Pons (tissue), 1 donor: ENCODE measurements at places on chromosomes 13 and 19.
A peak's percentile ranks its signal among the peaks of the same experiment; 100 is the strongest.

DNA sequence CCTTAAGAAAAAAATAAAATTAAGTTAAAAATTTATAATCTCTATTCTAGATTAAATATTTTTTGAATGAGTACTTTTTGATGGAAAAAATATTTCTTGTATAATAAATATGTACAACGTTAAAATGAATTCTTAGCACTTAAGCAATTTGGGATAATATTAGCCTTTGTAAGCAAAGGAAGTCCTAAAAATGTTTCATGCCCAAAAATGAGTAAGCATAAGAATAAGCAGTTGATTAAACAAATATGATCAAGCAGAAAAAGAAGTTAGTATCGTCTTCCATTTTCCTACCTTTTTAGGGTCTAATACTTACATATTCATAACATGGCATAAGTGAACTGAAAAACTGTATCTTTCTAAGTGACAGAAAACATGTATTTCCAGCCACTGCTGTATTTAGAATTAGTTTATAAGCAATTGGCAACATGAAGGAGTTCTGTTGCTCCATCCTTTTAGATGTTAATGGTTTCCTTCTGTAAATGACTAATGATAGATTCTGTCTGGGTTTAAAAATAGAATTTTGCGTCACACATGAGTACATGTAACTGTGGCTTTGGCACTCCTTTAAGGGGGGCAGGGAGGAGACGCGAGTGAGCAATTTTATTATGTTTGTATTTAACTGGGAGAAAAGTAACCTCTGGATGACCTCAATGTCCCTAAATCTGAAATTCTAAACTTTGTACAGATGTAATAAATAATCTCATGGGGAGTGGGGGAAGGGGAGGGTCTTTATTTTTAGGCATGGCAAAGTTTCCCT, 237.4 kb downstream of the RGCC start:
- DNase-seq: no peak

DNA sequence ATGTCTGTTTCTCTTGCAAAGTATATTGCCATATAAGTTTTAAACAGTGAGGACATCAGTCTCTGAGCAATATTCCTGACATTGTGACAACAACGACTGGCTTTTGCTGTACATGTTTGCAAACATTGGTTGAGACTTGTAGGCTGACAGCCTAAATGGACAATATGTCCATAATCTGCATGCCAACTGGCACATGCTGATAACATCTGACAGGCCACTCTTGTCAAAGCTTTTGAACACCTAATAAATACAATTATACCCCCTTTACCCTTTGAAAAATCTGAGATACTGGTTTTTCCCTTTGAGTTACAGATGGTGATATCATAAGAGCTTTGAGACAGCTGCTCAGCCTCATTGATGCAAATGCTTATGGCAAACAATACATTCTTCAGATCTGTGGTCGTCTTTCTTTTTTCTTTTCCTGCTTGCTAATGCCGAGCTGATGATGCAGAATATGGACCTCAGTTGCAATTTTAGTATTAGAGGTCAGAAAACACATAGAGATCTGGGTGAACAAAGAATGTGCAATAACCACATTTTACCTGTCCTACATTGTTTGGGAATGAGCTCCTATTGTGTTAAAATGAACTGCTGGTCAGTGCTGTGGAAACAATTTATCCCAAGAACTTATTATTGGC, 114.9 kb downstream of the RFC3 start:
- no peak for DNase-seq

- DNase-seq: peak; percentile 53
Observed at GRCh38 chr13:25217023-25217885, 45.2 kb upstream of the AMER2 start.

- no peak for DNase-seq
Observed at GRCh38 chr13:28067491-28067890, 32.9 kb downstream of the FLT3 start.

DNA sequence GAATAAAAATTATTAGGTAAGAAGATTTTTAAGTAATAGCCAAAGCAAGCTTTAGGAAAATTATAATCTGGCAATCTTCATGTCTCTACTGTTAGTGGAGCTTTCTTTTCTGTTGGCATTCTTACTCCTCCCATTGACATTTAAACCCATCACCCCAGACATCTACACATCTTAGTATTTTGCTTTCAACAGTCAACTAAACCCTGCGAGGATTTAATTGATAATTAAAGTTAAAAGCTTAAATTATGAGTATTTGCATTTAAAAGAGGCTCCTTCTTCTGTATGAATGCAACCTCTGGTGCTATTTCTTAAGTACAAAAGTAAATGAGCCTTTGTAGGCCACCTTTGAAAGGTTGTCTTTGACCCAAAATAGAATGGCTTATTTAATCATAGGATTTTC, 148.1 kb downstream of the DACH1 start:
- no peak for DNase-seq

DNA sequence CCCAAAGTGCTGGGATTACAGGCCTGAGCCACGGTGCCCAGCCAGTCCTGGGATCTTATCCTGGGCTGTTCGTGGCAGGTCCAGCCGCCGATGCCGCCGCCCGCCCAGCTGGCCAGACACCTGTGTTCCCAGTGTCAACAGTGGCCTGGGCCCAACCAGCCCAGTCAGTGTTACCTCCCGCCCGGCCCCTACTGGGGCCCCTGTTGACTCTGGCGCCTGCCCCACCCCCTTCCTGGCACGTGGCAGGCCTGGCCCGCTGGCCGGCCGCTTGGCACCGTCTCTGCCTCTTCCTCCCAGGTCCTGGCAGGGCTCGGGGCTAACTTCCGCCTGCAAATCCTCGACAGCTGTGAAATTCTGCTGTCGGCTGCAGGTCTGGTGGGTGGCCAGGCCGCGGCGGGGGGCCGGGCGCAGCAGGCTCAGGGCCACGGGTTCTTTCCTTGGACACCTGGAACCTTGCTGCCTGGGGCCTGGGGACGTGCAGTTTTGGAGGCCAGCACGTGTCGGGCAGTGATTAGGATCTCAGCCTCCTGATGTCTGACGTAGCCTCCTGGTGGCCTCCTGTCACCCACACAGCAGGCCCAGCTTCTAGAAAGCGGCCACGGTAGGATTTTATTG, 9.1 kb downstream of the ARID3A start:
- peak; percentile 69 for DNase-seq

GRCh38 chr19:3599776-3600187, 6.9 kb downstream of the TBXA2R start:
- no peak for DNase-seq

DNA sequence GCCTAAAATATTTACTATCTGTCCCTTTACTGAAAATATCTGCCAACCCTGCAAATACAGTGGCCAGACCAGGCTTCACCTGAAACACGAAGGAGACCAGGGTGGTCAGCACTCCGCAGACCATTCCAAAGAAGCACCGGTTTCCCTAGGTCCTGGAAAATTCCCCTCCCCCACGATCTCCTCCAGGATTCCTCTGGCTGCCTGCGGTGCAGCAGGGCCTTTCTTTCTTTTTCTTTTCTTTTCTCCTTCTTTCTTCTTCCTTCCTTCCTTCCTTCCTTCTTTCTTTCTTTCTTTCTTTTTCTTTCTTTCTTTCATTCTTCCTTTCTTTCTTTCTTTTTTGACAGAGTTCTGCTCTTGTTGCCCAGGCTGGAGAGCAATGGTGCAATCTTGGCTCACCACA, 152.7 kb downstream of the USP12 start:
- no peak for DNase-seq

- DNase-seq: no peak
Observed at GRCh38 chr19:55304980-55305379, 20.2 kb downstream of the TMEM150B start.

- DNase-seq: no peak
Observed at GRCh38 chr13:33311040-33311439, 25.5 kb upstream of the STARD13 start.

GRCh38 chr13:48873081-48873480, 102.6 kb upstream of the FNDC3A start:
- DNase-seq: no peak

- peak; percentile 31 for DNase-seq
Observed at GRCh38 chr13:28470296-28470695, 24.6 kb downstream of the FLT1 start.

GRCh38 chr13:24184265-24184841, 23.8 kb downstream of the SPATA13 start:
- DNase-seq: no peak

DNA sequence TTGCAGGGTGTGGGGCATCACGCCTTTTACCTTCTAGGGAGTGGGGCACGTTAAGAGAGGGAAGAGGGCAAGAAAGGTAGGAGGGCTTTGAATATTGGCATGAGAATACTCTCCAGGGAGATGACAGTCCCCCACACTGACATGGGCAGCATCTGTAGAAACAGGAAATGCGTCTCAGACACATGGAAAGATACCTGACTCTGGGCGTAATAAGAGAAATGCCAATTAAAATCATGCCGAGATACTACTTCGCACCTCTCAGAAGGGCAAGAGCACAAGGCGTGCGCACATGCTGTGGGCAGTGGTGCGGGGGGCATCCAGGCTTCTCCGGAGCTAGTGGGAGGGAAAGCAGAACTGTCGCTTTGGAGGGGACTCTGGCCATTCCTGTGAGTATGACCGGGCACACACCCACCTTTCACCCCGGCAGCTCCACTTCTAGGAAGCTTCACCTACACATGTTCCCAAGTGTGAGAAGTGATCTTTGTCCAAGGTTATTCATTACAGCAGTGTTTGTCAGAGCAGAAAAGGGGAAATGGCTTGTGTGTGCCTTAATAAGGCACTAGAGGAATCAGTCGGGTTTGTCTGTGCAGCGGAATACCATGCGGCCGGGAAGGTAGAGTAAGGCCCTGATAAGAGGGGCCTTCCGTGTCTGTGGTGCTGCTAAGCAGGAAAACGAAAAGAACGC, 99.5 kb downstream of the SIPA1L3 start:
- DNase-seq: no peak

DNA sequence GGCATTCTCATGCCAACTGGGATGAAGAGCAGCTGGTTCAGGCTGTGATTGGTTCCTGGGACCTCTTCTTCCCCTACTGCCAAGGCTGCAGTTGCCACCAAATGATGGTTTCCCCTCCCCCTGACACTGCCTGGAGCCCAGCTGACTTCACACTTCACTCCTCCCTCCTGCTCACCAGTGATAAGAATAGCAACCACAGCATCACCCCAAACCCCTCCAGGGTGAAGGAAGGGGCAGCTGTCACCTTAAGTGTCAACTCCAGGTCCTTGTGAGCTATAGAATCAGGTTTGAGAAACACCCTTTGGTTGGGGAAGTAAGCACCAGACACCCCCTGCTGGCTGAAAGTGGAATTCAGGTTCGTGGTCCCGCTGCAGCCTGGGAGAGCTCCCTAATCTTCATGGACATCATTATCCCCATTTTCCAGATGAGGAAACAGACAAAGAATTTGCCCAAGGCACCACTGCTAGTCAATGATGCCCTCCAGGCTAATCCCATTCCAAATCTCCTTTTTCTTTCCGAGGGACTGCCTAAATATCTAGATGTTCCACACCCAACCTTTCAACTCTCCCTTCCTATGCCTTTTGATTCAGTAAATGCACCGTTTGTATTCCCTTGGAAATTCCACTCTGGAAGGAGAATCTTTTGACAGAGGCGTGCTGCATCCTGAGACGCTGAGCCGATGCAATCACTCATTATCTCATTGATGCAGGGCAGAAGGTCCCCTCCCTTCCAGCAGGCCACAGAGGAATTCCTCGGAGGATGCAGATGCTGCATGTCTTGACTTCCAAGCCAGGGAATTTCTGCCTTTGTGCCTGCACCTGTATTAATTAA, 50.6 kb upstream of the UQCRFS1 start:
- DNase-seq: peak; percentile 53

GRCh38 chr13:33497146-33497845, 211.7 kb upstream of the STARD13 start:
- no peak for DNase-seq

DNA sequence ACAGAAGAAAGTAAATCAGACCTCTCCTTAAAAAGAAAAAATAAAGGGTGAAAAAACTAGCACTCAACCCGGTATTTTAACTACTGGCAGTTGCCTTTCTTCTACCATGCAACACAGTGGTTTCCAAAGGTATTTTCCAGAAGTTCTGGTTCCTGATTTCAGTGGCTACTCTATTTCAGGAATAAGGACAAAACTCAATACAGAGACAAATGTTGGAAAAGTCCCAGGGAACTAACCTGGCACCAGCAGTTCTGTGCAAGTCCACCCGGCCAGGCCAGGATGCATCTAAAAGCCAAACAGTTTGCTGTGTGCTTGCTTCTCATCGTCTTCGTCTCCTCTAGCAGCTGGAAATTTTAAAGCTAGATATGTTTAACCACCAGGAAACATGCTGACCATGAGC, 52.5 kb downstream of the FOXO1 start:
- DNase-seq: no peak

DNA sequence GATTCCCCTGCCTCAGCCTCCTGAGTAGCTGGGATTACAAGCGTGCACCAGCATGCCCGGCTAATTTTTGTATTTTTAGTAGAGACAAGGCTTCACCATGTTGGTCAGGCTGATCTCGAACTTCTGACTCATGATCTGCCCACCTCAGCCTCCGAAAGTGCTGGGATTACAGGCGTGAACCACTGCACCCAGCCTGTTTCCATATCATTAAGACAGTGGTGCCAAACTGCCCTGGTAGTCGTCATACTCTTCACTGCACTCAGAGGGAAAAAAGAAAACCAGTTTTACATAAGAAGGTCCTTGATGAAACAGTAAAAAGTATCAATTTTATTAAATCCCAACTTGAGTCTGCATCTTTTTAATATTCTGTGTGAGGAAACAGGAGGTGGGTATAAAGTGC, 14.9 kb downstream of the CDADC1 start:
- no peak for DNase-seq

DNA sequence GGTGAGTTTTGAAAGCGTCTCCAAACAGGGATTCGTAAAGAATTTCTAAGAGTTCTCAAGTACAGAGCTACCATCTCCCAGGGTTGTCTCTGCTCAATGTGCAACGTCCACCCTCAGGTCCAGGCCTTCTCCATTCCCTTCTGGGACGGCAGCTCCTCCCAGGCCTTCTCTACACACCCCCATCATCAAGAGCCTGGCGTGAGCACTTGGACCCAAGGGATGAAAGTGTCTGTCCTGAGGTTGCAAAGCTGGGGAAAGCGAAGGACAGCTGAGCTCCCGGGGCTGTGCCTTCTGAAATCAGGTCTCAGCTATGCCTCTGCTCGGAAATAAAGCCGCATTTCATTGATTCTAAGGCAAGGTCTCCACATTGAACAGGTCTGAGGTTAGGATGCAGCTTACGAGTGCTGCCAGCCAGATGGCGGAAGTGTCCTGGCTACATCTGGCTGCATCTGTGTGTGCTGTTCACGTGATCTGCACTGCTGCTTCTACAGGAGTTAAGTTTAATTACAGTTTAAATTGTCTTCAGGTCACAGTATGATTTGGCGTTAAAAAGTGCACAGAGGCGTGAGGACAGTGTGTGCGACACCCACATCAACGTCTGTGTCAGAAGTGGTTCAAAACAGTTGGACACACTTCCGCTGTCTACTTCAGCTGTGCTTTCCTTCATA, 27.0 kb upstream of the MIER2 start:
- no peak for DNase-seq

DNA sequence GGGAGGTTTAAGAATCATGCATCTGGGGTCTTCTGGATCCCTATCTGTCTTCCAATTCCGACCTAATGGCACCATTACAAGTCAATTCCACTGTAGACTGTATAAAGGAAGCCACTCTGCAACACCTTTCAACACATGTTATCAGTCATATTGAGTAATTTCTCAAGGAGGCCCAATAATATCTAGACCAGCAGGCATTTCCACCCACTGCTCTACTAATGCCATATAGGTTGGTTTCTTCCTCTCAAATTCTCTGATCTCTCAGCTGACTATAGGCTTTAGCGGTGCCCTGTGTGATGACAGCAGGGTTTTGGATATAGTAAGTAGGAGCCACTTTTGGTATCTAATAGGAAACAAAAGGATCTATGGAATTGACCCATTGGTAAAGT, 12.4 kb upstream of the ITM2B start:
- DNase-seq: no peak
